ENCODE measurements at places on chromosomes 11 and 22. TPM values are rescaled to one million over a fixed set of nuclear protein-coding genes. Genes with fewer than 3 reads are reported as not detected.
A peak's percentile ranks its signal among the peaks of the same experiment; 100 is the strongest.

Gene PIK3C2A
- total RNA-seq = 26.9 TPM

Gene TIMP3
- total RNA-seq = 4.0 TPM

Gene IGSF9B
- 0.24 TPM for total RNA-seq

Gene VSIG2
- total RNA-seq = not detected

DNA sequence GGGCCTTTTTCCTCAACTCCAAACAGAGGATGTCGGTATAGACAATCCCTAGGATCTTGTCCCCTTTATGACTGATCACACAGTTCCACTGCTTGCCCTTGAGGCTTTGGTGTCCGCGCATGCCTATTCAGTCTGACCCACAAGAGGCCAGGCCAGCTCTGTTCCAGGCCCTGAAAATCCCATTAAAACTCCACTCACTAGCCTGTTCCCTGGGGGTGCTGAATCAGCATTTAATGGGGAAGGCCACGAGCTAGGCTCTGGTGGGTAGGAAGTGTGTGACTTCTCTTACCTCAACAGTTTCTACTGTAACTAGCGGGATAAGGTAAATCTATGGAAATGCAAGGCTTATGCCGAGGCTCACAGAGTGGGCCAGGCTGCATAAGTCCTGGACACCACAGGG is 117.7 kb downstream of the PTPRJ start:
- DNase-seq = no peak

GRCh38 chr22:30301995-30302809 is 12.9 kb upstream of the CASTOR1 start:
- peak; percentile 94 for DNase-seq

DNA sequence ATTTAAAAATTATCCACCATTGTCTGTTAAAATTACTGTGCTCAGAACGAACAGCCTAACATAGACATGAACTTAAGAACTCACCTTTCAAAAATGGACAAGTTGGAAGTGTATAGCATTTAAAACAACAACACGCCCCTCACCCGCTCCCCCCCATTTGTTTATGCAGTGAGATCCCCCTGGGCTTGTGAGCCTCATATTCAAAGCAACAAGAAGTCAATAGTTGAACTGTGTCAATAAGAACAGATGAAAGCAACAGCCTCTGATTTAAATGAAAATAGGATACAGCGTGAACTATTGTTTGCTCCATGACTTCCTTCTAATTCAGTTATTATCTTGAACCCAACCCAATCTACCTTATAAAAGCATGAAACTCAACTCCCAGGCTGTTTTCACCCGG is 314.2 kb downstream of the BLID start:
- DNase-seq = no peak

GRCh38 chr22:20781272-20781990 is 7.5 kb downstream of the SERPIND1 start:
- DNase-seq = no peak

- peak; percentile 15 for DNase-seq
Measured at GRCh38 chr11:123537726-123538125, 107.7 kb downstream of the GRAMD1B start.

GRCh38 chr22:29216873-29217666 is 11.4 kb downstream of the EMID1 start:
- DNase-seq = peak; percentile 56

DNA sequence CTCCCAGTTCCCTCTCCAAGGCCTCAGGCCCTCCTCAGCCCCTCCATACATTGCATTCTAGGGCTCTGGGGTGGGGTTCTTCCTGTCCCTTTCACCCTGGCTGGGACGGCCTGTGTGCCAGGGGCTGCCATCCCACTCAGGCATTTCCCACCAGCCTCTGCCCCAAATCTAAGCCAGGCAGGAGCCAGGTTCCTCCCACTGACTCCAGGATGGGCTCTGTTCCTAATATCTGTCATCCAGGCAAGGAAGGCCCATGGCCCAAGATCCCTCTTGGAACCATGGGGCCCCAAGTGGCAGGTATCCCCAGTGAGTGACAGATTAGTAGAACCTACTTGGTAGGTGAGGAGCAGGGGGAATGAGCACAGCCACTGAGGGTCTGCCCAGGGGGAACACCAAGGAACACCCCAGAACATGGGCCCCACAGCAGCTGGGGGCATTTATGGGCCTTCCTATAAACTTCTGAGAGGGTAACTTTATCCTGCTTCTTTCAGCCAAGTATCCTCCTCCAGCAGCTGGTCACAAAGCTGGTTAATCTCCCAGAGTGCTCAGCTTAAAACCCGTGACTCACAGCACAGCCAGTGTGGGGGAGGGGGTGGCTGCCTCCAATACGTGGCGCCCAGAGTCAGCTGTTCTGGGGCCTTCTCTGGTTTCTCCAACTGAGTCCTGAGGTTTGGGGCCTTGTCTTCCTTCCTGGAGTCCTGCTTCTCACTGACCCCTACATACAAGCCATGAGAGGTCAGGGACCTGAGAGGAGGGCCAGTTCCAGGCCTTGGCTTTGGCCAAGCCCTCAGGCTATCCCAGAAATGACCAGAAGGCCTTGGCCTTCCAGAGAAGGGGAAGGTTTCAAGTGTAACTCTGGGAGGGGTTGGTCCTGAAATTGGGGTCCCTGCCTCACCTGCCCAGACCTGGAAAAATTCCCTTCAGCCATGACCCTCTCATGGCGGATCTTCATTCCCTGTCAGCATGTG is 19.9 kb upstream of the MYOD1 start:
- DNase-seq = peak; percentile 99

GRCh38 chr11:20208622-20209111 is 48.4 kb upstream of the DBX1 start:
- no peak for DNase-seq

- no peak for DNase-seq
Measured at GRCh38 chr11:31922450-31922849, 111.3 kb upstream of the PAX6 start.
